ENCODE measurements at places on chromosomes 1 and 21. TPM values are rescaled to one million over a fixed set of nuclear protein-coding genes. Genes with fewer than 3 reads are reported as not detected.

Gene BECN2
- not detected for total RNA-seq

Gene IL20
- total RNA-seq = not detected

Gene PYHIN1
- total RNA-seq = 0.95 TPM

Gene CHIT1
- 0.89 TPM for total RNA-seq

Gene SLC44A5
- 1.6 TPM for total RNA-seq

Gene CFHR4
- total RNA-seq = not detected

Gene LHX8
- total RNA-seq = not detected

Gene CCDC30
- 21.4 TPM for total RNA-seq

Gene HOOK1
- total RNA-seq = 35.5 TPM

Gene GPR25
- 0.49 TPM for total RNA-seq

Gene DMRTA2
- total RNA-seq = not detected

Gene IFI44L
- total RNA-seq = 8.4 TPM

Gene NOTCH2
- total RNA-seq = 179 TPM

Gene GCSAML
- total RNA-seq = 0.40 TPM

Gene GPA33
- total RNA-seq = 1.5 TPM

Gene ADAMTS4
- total RNA-seq = 18.8 TPM

Gene PODN
- 40.9 TPM for total RNA-seq

Gene GABRD
- 6.8 TPM for total RNA-seq

Gene AMPD1
- total RNA-seq = 0.34 TPM

Gene SELENBP1
- total RNA-seq = 195 TPM

Gene ZFP69B
- total RNA-seq = 2.7 TPM

Gene RSRP1
- 210 TPM for total RNA-seq

Gene RPF1
- total RNA-seq = 47.2 TPM

Gene SPATA45
- total RNA-seq = not detected

Measured in lung (tissue), 17 donors.